Umbilical cord (tissue), 2 donors: ENCODE measurements at places on chromosomes 6 and 20.

DNA sequence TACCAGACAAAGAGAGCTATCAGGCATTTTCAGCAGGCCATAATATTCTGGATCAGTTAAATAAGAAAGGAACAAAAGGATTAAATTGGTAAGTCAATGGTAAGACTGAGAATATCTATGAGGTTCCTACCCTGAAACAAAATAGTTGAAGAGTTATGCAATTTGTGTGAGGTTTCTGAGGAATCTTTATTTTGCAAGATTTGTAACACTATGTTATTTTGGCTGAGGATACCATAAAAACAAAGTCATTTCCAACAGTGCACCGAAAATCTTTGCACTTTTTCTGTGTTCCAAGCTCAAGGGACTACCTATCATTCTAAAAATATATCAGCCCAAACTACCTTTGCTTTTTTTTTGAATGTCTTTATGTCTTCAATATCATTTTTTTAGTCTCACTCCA is 383.3 kb upstream of the CITED2 start:
- DNase-seq = peak; percentile 71

GRCh38 chr6:7323074-7323473 is 10.1 kb upstream of the SSR1 start:
- no peak for DNase-seq

DNA sequence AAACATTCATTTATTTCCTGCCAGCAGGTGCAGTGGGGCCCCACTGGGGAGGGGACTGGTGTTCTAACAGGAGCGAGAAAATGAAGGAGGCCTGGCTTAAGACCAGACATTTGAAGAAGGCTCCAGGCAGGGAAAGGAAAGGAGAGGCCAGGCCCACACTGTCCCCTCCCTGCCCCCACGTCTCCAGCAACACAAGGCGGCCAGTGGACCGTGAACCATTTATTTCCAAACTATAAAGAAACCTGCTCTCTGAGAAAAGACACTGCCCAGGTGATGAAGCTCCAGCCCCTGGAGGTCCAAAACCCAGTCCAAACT is 41.4 kb upstream of the CDH22 start:
- DNase-seq = no peak

DNA sequence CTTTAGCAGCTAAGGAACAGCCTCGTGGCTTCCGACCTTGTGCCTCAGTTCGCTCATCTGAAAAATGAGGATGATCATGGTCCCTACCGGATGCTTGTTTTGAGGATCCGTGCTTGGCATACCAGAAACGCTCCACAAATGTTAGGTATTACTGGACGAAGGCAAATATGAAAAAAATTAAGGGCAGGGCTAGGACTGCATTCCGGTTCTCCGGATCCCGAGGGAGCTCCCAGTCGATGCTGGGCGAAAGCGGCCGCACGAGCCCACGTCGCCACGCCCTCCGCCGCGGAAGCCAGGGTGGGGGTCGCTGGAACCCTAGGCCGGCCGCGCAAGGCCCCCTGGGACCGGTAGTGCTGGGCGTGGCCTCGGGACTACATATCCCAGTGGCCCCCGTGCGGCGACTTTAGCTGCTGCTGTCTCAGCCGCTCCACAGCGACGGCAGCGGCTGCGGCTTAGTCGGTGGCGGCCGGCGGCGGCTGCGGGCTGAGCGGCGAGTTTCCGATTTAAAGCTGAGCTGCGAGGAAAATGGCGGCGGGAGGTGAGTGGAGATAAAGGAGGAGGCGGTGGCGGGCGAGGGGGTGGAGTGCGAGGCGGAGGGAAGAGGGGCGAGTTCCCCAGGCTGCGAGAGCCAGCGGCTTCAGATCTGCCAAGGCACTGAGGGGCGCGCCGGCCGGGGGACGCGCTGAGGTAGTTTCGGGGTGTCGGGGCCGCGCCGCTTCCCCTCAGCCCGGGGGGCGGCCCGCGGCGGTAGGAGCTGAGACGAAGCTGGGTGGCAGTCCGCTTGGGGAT is at the start of gene NCOA3:
Gene NCOA3, plus strand, starts transcription at position 406 of the 789 bp plus-strand sequence. CDS start 120,361 bp downstream, outside the sequence.
- DNase-seq = peak; percentile 96

GRCh38 chr6:97702248-97702647 is 419.2 kb upstream of the MMS22L start:
- no peak for DNase-seq

GRCh38 chr6:5510331-5511133 is 249.2 kb downstream of the FARS2 start:
- DNase-seq = no peak

DNA sequence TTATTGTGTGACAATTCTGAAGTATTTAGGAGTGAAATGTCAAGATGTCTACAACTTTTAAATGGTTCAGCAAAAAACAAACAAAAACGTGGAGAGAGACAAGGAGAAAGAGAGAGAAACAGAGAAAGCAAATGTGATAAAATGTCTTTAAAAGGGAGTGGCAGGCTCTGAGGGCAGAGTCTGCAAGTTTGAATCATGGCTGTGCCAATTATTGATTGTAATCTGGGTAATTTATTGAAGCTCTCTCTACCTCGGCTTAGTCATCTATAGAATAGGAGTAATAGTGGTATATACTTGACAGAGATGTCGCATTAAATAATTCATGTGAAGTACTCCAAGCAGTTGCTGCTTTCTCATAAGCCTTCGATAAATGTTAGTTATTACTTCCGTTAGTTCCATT is 61.3 kb upstream of the ARID1B start:
- no peak for DNase-seq

DNA sequence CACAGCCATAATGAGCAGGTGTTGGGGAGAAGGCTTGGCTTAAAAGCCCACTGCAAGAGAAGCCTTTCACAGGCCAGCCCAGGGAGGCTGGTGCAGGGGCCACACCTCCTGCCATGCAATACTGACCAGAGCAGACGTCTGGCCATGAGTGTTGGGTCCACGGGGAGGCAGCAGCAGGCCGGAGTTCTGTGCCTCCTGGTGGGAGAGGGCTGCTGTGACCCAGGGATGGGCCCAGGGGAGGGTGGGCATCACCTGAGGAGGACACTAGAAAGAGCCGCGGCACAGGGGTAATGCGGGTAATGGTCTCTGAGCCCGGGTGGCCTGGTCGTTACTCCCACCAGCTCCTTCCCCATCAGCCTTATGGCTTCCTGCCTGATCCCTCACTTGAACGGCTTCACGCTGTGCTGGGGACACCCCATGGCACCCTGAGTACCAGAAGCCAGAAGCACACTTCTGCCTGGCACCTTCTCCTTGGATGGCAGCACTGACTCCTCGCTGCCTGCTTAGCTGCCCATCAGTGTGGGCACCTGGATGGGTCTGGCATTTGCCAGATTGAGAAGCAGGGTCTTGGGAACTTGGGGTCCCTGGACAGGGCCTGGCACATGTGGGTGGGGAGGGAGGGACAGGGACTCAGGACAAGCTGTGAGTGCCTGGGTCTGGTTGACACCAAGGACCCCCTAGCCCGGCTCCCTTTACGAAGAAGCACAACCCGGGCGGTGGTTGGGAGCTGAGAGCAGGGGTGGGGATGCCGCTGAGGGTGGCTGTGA is 108.8 kb downstream of the ASXL1 start:
- DNase-seq = no peak

DNA sequence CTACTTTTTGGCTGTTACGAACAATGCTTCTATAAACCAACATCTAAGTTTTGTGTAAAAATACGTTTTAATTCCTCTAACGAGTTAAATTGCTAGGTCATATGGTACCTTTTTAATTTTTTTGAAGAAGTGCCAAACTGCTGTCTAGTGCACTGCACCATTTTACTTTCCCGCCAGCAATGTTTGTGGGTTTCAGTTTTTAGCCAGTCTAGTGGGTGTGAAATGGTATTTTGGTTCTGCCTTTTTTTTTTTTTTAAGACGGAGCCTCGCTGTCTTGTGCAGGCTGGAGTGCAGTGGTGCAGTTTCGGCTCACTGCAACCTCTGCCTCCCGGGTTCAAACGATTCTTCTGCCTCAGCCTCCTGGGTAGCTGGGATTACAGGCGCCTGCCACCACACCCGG is 34.1 kb upstream of the BAG2 start:
- DNase-seq = no peak

- no peak for DNase-seq
These were observed 168.5 kb downstream of the SCP2D1 start for GRCh38 chr20:18981962-18982539.

GRCh38 chr6:151260205-151260604 is 20.4 kb downstream of the AKAP12 start:
- no peak for DNase-seq

GRCh38 chr20:3577366-3577765 is 85.8 kb downstream of the GFRA4 start:
- DNase-seq = no peak

DNA sequence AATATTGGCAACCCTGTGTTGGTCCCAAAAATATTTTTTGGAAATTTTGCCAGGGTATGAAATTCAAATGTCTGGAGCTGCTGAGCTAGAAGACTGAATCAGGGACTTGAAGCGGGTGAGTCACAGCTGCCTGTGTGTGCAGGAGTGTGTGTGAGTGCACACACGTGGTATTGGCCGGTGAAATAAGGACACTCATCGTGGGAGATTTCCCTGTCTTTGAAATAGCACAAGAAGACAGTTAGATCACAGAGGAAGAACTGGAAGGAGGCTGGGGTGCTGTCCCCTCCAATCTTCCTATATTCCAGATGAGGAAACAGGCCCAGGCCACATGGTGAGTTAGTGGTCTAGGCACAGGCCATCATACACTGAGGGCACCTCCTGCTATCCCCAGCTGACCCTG is 123.8 kb upstream of the MLN start:
- no peak for DNase-seq

DNA sequence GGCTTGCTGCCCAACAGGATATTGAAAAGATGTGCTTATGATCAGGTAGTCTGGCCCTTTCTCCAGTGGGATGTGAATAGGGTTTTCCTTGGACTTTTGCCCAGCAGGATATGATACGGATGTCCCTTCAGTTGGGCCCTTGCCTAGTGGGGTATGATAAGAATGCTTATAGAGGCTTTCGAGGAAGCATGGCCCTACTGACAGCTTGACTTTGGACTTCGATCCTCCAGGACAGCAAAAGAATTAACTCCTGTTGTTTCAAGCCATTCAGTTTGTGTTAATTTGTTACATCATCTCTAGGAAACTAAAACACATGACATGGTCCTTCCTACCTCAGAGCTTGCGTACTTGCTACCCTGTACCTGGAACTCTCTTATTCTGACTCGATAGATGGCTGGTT is 9.7 kb upstream of the ZNF334 start:
- no peak for DNase-seq

GRCh38 chr20:49594143-49594930 is 26.4 kb upstream of the PTGIS start:
- DNase-seq = peak; percentile 96

DNA sequence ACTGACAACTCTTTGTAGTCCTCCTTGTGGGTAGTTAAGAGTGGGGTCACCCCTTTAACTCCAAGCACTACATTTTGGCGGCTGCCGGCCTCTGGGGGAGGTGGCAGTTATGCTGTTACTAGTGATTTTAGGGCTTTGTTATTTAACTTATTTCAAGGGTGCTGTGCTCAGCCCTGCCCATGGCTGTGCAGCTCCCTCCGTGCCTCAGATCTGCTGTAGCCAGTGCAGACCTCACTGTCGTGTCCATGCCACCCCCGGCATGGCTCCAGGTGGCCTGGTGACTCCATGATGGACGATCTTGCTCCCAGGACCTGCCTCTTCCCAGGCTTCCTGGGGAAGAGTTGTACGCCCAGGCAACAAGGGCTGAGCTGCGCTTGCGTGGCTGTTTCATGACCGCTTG is 15.4 kb downstream of the UQCC2 start:
- DNase-seq = no peak

- DNase-seq = no peak
These were observed 61.1 kb downstream of the FAM217A start for GRCh38 chr6:4017834-4018170.

- DNase-seq = no peak
These were observed 55.4 kb upstream of the BMP2 start for GRCh38 chr20:6711951-6712649.

DNA sequence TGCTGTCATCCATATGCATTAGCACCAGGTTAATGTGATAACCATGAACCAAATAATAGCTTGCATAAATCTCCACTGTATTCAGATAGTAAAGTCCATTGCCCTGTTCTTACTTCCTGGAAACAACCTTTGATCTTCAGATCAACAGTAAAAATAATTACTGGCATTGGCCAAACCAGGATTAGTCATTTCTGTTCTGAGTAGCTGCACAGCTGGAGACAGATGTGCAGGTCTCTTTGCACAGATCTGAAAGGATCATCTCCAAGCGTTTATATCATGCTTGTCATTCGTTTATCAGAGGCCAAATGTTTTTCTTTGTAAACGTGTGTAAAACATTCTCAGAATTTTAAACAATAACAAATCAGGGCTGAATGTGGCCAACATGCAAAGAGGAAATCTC is 134.4 kb upstream of the HMGCLL1 start:
- DNase-seq = peak; percentile 74

- no peak for DNase-seq
These were observed 772.8 kb upstream of the DEFB115 start for GRCh38 chr20:30484749-30485070.

DNA sequence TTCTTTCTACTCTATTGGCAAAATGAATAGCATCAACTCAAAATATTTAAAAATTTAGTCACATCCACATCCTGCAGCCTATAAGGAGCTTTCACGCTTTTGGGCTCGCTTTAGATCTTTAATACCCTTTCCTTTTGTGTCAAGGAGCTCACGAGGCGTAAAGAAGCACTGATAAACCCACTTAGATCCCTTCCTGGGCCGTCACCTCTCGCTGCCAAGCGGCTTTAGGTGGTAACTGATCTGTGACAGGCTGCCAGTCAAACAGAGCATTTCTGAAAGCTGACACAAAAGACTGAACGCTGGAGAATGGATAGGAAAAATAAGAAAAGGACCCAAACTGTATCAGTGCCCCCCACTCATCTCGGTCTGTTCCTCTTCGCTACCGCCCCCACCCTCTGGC is 385.7 kb upstream of the MMS22L start:
- DNase-seq = no peak

- no peak for DNase-seq
These were observed 527.1 kb downstream of the QKI start for GRCh38 chr6:163941624-163941976.

GRCh38 chr20:41005361-41005729 is 23.3 kb upstream of the TOP1 start:
- DNase-seq = peak; percentile 76

- no peak for DNase-seq
These were observed 10.7 kb downstream of the SLC22A1 start for GRCh38 chr6:160132297-160132637.

DNA sequence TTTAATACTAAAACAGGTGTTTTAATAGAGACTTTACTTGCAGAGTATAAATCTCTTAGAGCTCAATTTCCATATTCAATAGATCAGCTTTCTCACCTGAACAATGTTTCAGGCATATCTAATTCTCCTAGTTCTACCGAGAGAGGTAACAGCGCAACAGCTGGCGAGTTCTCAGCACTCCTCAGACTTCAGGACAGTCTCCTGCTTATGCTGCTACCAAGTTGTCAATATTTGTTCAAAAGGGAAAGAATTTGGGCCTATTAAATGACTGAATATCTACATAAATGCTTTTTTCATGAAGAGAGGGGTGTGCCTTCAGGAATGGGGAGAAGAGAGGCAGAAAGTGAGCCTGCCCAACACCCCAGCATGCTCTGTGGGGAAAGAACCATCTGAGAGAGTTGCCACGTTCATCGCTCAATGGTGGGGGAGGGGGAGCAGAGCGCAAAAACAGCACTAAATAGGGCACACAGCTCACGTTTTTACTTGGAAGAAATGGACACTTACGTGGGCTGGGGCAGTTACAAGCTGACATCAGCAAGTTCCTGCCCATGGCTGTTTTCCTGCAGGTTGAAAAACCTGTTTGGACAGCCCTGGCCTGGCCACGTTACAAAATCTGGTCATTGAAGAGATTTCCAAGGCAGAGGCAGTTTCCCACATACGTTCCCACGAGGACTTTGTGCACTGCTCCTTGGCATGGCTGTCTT is 38.0 kb downstream of the EZR start:
- peak; percentile 44 for DNase-seq
